ENCODE measurements at places on chromosomes 4 and X. TPM values are rescaled to one million over a fixed set of nuclear protein-coding genes. Genes with fewer than 3 reads are reported as not detected.

The RGN gene
- 7.3 TPM for total RNA-seq

The IL21 gene
- total RNA-seq = not detected

The SUPT20HL2 gene
- total RNA-seq = not detected

The GRIPAP1 gene
- 98.4 TPM for total RNA-seq

The PROM1 gene
- 105 TPM for total RNA-seq

The LINC00632 gene
- 152 TPM for total RNA-seq

The USP51 gene
- total RNA-seq = 8.1 TPM

The N4BP2 gene
- total RNA-seq = 50.5 TPM

The VCX gene
- not detected for total RNA-seq

The COX7B2 gene
- total RNA-seq = not detected

The TDO2 gene
- total RNA-seq = 0.46 TPM

The NUDT10 gene
- total RNA-seq = 3.4 TPM

The WDR17 gene
- total RNA-seq = 5.1 TPM

The TRIM75 gene
- not detected for total RNA-seq

The FAM9B gene
- total RNA-seq = not detected

The ADGRL3 gene
- 5.6 TPM for total RNA-seq

The CLIC2 gene
- total RNA-seq = 2.0 TPM

The CD40LG gene
- total RNA-seq = not detected

- no peak for DNase-seq
Measured at GRCh38 chr4:72390409-72390808, 178.6 kb downstream of the ADAMTS3 start.

- DNase-seq = no peak
Measured at GRCh38 chr4:81499840-81500239, 28.1 kb upstream of the RASGEF1B start.

- DNase-seq = no peak
Measured at GRCh38 chrX:85570496-85570895, 191.0 kb upstream of the POF1B start.

- DNase-seq = no peak
Measured at GRCh38 chr4:79848329-79848728, 224.7 kb downstream of the ANTXR2 start.

GRCh38 chr4:1410491-1411325 is 4.5 kb upstream of the NKX1-1 start:
- DNase-seq = peak; percentile 96

- no peak for DNase-seq
Measured at GRCh38 chr4:149031399-149031798, 589.2 kb upstream of the NR3C2 start.

DNA sequence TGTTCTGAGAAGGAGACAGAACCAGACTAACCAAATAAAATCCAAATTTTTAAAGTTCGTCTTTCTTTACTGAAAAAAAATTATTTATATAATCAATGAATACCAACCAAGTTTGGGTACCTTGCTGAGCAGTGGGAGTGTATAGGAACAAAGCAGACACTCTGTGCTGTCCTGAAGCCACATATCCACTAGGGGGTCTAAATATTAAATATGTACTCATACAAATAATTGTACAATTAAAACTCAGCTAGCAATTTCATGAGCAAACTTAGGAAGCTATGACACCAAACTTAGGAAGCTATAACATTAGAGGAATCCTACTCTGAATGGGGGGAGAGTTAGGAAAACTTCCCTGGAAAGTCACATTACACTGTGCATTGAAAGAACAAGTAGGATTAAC is 582.0 kb upstream of the EPHA5 start:
- DNase-seq = no peak

- DNase-seq = no peak
Measured at GRCh38 chr4:122539861-122540465, 80.9 kb downstream of the IL21 start.

GRCh38 chr4:155667222-155667567 is 547 bp downstream of the GUCY1A1 start:
- DNase-seq = peak; percentile 44

DNA sequence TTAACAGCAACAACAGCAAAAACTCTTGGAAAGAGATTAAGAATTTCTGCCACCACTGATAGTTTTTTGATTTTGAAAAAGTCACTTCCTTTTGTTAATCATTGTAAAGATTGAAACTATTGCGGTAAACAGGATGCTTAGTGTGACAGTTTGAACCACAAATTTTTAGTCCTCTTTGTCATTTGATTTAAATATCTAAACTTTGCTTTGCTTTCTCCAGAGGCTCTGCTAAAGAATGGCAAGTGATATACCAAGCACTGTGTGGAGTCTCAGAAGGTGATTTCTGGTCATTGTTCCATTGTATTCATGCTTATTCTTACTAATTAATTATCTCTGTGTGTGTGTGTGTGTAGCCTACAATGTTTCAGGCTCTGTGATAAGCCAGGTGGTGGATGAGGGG is 155.6 kb downstream of the BMPR1B start:
- DNase-seq = no peak

GRCh38 chr4:6873792-6874461 is 35.7 kb upstream of the TBC1D14 start:
- peak; percentile 56 for DNase-seq

- DNase-seq = no peak
Measured at GRCh38 chr4:125254106-125254505, 60.6 kb upstream of the FAT4 start.

- no peak for DNase-seq
Measured at GRCh38 chr4:162681212-162681611, 485.5 kb downstream of the NAF1 start.

- no peak for DNase-seq
Measured at GRCh38 chr4:156781852-156782251, 189.7 kb downstream of the PDGFC start.

GRCh38 chrX:49237060-49237459 is 1.8 kb downstream of the CCDC22 start:
- DNase-seq = no peak

DNA sequence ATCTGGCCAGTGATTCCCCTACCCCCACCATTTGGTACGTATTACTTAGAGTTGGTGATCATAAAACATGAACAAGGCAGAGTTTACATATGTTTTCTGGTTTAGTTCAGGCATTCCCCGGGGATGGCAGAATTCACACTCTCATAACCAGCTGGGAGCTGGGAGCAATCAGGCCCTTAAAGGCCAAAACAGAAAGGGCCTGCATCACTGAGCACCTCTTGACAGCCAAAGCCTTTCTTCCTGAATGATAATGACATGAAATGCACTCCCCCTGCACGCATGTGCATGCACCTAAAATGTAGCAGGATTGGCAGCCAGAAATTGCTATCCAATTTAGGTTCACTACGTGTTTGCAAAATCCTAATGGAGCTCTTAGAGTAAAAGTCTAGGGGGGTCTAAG is 235.4 kb downstream of the GPC3 start:
- no peak for DNase-seq

DNA sequence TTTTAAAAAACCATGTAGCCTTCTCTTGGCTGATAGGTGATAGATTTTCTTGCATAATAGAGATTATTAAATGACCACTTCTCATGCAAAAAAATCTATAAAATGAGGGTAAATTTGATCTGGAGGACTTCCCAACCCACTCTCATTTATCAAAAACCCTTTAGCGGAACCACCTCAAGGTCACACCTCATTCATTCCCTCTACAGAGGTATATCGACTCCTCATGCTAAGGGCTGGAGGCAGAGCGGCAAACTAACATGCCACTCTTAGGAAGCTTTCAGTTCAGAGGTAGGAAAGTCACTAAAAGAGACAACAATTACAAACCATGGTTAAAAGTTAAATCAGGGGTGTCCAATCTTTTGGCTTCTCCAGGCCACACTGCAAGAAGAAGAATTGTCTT is 90.0 kb downstream of the COX7B2 start:
- no peak for DNase-seq

DNA sequence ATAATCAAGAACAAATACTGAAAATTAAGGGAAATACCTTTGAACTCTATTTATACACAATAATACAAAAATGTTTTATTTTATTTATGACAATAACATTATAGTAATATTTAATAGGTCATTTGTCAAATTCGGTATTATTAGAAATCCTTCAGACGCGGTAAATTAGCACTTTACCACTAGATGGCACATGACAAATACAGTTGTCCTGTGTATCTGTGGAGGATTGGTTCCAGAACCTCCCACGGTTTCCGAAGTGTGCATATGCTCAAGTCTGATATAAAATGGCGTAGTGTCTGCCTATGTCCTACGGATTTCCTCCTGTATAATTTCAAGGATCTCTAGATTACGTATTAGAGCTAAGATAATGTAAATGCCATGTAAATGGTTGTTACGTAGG is 8.1 kb upstream of the LINC00632 start:
- no peak for DNase-seq

DNA sequence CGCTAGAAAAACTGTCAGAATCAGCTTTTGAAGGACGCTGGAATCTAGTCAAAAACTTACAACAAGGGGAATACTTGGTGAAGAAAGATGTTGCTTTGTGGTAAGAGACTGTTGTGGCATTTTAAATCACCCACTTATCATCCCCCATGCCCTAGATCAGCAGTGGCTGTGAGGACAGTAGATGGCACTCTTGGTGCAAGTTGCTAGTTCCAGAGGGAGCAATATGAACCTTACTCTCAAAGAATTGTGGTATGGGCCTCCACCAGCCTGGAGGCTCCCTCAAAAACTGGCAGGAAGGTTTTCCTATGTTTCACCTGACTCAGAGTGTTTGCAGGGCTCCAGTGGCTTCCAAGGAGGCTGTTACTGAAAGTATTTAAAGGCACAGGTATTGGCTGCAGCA is 37.7 kb upstream of the SLC16A2 start:
- no peak for DNase-seq

- DNase-seq = no peak
Measured at GRCh38 chrX:2374086-2374485, 126.7 kb downstream of the DHRSX start.

- DNase-seq = no peak
Measured at GRCh38 chrX:122272011-122272410, 912.1 kb upstream of the GRIA3 start.

DNA sequence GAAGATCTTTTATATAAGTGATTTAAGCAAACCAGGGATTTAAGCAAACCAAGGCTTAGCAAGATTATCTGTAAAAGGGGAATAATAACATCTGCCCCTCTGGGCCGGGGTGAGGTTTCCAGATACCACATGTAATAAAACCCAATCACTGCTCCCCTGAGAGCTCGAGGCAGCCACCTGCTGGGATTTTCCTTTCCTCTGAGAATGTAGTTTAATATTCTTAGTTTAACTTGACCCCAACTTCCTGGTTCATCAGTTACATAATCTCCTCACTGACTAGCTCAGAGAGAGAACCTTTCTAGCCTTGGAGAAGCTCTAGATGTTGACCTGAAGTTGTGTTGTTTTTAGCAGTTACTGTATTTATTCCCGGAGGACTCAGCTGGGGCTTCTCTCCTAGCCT is 322.4 kb downstream of the ARHGAP10 start:
- DNase-seq = no peak

GRCh38 chrX:78747489-78747888 is at the start of gene LPAR4:
TSS of gene LPAR4 (plus strand) at chrX:78747720. CDS start at chrX:78754870, 7,150 bp downstream.
- no peak for DNase-seq

GRCh38 chr4:86594559-86595425 is 677 bp downstream of the PTPN13 start:
- DNase-seq = peak; percentile 11

- DNase-seq = no peak
Measured at GRCh38 chrX:150446995-150447394, 83.9 kb downstream of the MAMLD1 start.

DNA sequence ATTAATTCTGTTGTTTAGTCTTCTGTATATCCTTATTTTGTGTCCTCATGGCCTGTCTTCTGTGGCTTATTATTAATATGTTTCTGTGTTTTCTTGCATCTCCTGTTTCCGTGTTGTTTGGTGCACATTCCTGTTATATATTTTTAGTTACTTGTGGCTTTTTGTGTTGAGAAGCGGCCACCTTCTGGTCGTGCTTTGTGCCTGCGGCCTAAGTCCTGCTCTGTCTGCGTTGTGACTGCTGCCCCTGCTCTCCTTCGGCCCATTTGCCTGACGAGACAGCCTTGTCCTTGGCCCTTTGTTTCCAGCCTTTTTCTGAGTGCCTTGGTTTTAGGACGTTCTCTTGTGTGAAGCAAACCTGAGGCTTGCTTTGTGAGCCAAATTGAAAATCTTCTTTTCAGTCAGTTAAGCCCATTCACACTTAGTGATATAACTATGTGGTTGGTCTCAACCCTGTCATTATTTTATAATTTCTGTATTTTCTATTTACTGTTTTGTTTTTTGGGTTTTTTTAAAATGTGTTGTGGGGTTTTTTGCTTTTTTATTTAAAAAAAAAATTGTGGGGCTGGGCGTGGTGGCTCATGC is 43.8 kb downstream of the TNIP2 start:
- DNase-seq = no peak

GRCh38 chr4:37835806-37836205 is 9.3 kb downstream of the PGM2 start:
- DNase-seq = no peak

- no peak for DNase-seq
Measured at GRCh38 chr4:17206829-17207801, 304.8 kb downstream of the QDPR start.

DNA sequence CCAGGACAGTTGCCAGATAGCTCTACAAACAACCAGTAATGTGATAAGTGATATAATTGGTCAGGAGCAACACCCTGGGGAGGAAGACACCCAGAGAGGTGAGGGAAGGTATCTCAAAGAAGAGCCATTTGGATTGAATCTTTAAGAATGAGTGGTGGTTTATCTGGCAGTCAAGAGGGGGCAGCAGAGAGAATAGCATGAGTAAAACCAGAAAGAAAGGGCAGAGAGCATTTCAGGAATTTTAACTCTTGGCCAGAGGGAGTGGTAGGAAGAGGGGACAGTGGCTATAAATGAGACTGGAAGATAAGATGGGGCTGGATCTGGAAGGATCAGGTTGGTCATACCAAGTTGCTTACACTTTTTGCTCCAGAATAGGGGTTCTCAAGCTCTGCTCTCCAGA is 5.9 kb upstream of the SEPTIN6 start:
- no peak for DNase-seq

- DNase-seq = peak; percentile 47
Measured at GRCh38 chr4:6688879-6689505, 4.7 kb upstream of the S100P start.

DNA sequence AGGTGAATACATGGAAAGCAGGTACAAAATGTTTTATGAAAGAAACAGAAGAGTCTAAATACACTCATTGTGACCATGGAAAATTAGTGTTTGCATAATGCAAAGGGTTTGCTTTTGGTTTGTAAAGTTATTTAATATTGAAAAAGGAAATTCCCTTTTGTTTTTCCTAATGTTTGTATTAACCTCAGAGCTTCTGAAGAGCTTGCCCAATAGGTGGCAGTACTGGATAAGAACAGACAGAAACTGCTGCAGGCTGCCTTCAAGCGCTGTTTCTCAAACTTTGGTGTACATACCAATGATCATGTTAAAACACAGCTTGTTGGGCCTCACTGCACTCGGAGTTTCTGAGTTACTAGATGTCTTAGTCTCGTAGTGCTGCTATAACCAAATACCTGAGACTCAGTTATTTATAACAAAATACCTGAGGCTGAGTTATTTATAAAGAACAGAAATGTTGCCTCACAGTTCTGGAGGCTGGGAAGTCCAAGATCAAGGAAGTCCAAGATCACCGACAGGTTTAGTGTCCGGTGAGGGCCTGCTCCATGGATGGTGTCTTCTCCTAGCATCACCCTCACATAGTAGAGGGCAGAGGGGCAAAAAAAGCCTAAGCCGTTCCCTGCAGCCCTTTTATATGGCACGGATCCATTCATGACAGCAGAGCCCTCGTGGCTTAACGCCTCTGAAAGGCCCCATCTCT is 54.2 kb downstream of the SUPT20HL2 start:
- DNase-seq = no peak
